ENCODE measurements at places on chromosomes 5 and 9.

DNA sequence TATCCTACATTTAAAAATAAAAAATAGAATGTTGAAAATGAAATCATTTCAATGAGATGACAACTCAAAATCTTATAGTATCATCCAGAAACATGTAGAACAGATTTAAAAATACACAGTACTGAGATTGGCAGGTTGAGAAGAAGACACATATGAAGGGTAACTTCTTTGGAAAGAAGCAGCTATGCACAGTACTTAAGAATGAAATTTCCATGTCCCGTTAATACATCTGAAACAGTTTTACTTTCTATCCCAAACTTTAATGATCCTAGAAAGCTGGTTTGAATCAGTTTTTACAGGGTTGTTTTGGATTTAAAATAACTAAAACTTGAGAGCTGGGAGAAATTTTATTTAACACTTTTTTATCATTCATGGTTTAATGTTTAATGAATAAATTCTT is 36.0 kb upstream of the ARRDC3 start:
- no peak for DNase-seq

DNA sequence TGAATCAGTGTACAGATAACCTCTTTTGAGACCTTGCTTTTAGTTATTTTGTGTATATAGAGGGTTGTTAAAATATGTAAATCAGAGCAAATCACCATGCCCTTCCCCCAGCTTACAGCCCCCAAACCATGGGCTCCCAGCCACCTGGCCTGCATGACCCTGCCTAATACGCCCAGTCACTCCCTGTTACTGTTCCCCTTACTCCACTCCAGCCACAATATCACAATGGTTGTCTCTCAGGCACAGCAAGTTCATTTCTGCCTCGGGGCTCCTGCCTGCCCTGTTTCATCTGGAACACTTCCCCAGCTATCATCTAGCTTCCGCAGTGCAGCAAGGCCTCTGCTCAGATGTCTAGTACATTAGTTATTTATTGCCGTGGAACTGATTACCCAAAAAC is 5.0 kb upstream of the CARD19 start:
- DNase-seq = no peak

GRCh38 chr9:4904322-4905134 is 80.5 kb upstream of the JAK2 start:
- no peak for DNase-seq

DNA sequence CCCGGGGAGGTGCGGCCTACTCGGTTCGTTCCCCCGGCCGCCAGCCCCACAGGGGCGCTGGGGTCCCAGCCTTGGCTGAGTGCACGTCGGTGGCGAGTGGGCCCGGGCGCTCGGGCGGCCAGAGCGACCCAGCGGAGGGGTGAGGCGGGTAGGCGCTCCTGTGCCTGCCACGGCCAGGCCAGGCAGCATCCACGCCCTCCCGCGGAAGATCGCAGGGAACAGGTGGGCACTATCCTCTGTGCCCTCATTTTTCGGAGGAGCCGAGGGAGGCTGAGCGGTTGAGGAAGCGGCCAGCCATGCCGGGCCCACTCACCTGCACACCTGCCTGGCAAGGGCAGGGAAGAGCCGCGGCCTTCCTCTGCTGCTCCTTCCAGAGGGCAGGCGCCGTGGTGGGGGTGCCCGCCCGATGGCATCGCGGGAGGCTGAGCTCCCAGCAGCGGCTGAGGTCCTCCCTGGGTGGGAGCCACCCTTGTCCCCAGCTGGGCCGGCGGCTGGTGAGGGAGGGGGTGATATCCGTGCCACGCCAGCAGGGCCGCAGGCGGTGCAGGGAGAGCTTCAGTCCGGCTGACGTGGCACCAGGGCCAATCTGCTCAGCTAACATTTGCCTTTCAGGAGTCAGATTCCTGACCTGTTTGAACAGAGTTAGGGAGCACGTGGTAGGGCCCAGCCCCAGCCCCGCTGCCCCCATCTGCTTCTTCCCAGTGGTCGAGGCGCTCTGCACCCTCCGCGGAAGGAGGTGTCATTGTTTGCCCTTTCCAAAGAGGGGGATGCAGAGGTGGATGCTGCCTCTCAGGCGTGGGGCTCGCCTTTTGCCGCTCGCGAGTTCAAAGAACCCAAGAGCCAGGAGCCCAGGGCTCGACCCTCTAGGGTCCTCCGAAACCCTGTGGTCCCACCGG is 1.6 kb upstream of the SEC16A start:
- DNase-seq = no peak

- no peak for DNase-seq
Measured at GRCh38 chr5:68033029-68033428, 182.5 kb upstream of the PIK3R1 start.

- DNase-seq = no peak
Measured at GRCh38 chr9:37776328-37776727, 8.5 kb downstream of the EXOSC3 start.

All from NCI-H1048 (cell line).